ENCODE measurements at places on chromosomes 5 and 9.

GRCh38 chr5:172008689-172009141 is 2.3 kb upstream of the FBXW11 start:
- peak; percentile 35 for DNase-seq

DNA sequence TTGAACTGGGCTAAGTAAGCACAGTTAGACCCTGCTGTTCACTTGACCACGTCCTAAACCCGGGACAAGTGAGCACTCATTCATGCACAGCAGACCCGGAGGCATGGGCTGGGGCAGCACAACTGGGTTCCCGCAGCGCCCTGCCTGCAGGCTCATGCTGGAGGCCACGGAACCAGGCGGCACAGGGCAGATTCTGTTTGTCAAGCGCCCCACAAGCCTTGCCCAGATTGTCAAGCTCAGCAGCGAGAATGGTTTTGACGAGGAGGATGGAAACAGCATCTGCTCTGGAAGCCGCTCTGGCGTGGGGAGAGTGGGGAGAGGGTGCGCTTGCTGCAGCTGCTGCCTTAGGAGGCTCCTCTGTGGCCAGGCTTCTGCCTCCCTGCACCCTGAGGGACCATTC is 32.7 kb downstream of the PRRT1B start:
- DNase-seq, result no peak

DNA sequence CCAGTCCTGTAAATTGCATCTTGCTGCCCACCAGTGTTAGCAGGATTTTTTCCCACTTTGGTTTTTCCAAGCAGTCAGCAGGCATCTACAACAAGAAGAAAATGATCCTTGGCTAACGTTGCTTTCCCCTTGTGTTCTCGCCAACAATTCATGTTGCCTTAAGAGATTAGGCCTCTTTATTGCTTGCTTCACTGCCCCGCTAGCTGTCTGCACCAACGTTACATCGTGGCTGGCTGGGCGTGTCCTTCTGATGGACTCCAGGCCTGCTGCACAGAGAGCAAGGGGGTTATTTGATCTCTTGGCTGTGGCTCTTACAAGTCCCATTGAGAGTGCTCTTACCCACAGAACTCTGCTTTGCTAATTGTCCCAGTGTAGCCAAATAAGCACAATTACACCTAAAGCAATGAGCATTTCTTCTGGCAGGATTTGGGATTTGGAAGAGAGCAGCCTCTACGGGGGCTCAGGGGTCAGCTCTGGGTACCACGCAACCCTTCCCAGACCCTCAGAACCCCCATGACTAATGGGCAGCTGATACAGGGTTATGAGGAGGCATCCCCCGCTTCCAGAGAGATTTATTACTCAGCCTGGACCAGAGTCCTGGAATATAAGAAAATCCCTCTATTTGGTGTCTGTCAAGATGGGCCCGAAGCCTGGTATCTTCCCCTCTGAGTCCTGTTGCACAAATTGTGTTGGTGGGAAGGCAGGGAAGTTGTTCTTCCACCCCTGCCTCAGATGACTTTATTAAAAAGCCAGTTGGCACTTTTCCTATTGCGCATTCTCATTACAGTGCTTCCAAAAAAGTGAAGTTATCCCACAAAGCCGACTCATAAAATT is 17.6 kb downstream of the DCANP1 start:
- DNase-seq, result peak; percentile 84

- no peak for DNase-seq
Observed at GRCh38 chr9:92004045-92004392, 54.0 kb upstream of the ROR2 start.

- no peak for DNase-seq
Observed at GRCh38 chr9:967436-967835, 9.0 kb upstream of the DMRT3 start.

- peak; percentile 59 for DNase-seq
Observed at GRCh38 chr5:135434591-135435466, 12.3 kb downstream of the DCANP1 start.

DNA sequence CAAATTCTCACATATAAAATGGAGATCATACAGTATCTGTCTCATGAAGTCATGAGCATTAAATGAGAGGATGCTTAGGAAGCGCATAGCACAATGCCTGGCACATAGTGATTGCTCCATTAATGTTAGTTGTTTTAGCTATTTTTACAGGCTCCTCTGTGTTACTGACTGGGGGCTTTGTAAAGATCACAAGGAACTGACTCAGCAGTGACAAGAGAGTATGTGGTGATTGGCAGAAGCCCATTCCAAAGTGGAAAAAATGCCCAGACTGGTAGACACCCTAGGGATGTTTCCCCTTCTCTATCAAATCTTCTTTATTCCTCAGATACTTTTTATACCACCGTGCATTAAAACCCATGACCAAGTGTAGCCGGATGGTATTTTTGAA is 33.5 kb downstream of the ABLIM3 start:
- DNase-seq, result no peak

- peak; percentile 69 for DNase-seq
Observed at GRCh38 chr5:138641547-138642298, 66.5 kb upstream of the HSPA9 start.
